IPS DF 19.7 (cell line): ENCODE measurements at places on chromosomes 11 and 22.

DNA sequence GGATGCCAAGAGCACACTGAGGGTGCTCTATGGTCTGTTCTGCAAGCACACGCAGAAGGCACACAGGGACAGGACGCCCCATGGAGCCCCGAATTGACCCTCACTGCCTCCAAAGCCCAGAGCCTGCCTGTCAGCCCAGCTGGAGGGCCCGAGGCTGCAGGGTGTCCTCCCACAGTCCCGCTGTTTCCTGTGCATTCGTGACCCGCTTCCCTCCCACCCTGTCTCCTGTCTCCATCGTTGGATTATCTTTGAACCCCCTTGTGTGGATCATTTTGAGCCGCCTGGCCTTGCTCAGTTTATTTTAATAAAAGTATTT is 25.6 kb downstream of the PARVG start:
- no peak for DNase-seq

DNA sequence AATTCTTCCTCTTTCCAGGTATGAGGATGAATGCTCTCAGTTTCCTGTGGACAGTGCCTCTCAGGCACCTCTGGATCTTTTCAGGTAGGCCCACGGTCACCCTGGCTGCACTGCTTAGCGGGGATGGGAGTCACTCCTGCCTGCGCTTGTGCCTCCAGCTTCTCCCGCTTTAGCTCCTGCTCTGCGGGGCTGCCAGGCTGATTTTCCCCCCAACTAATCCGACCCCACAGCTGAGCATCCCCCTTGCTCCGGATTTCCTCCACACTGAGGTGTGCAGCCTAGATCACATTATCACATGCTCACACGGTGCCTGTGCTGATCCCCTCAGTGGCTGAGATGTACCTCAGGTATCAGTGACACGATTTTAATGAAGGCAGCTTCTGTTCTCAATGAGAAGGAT is 879.1 kb downstream of the OPCML start:
- DNase-seq = no peak

GRCh38 chr11:43947003-43947500 is 4.6 kb downstream of the C11orf96 start:
- DNase-seq = no peak

DNA sequence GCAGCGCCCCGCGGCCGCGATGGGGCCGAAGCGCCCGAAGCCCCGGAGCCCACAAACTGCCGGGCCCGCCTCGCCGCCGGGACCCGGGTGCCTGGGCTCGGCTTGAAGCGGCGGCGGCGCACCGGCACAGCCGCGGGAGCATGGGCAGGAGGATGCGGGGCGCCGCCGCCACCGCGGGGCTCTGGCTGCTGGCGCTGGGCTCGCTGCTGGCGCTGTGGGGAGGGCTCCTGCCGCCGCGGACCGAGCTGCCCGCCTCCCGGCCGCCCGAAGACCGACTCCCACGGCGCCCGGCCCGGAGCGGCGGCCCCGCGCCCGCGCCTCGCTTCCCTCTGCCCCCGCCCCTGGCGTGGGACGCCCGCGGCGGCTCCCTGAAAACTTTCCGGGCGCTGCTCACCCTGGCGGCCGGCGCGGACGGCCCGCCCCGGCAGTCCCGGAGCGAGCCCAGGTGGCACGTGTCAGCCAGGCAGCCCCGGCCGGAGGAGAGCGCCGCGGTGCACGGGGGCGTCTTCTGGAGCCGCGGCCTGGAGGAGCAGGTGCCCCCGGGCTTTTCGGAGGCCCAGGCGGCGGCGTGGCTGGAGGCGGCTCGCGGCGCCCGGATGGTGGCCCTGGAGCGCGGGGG is 346 bp downstream of the FJX1 start:
- DNase-seq = no peak

- no peak for DNase-seq
Measured at GRCh38 chr11:73520353-73521061, 77.4 kb downstream of the FAM168A start.

- peak; percentile 40 for DNase-seq
Measured at GRCh38 chr11:12827929-12828812, 153.9 kb downstream of the TEAD1 start.
